NCI-H460 (cell line): ENCODE measurements at places on chromosomes 13 and 19. TPM values are rescaled to one million over a fixed set of nuclear protein-coding genes. Genes with fewer than 3 reads are reported as not detected.

The CPB2 gene
- not detected in 2 replicates for total RNA-seq

The NLRP9 gene
- not detected in 2 replicates for total RNA-seq

The GARIN5A gene
- 0.26 and 0.92 TPM in 2 replicates for total RNA-seq

The LRFN3 gene
- total RNA-seq, result 3.5 and 6.1 TPM in 2 replicates

The C19orf38 gene
- 0.50 TPM in 1 of 2 replicates, not detected in the other for total RNA-seq

The DZIP1 gene
- 0.87 and 1.3 TPM in 2 replicates for total RNA-seq

The CYP2S1 gene
- total RNA-seq, result 0.22 TPM in 1 of 2 replicates, not detected in the other

The FXYD5 gene
- 104 TPM in 2 replicates for total RNA-seq

The ZNF430 gene
- total RNA-seq, result 4.0 and 5.0 TPM in 2 replicates

The MBD3L2 gene
- total RNA-seq, result not detected in 2 replicates

The GPR4 gene
- total RNA-seq, result 0.09 and 0.57 TPM in 2 replicates

The VSTM2B gene
- total RNA-seq, result not detected in 2 replicates

The FOXO1 gene
- total RNA-seq, result 3.5 and 3.9 TPM in 2 replicates

The HPN gene
- total RNA-seq, result not detected in 2 replicates

The ZNF534 gene
- not detected in 2 replicates for total RNA-seq

The PDE4A gene
- total RNA-seq, result 2.1 and 2.2 TPM in 2 replicates

The SYT5 gene
- total RNA-seq, result 0.20 and 0.30 TPM in 2 replicates

The CYP4F8 gene
- not detected in 2 replicates for total RNA-seq

The SPTBN4 gene
- total RNA-seq, result 0.82 and 2.8 TPM in 2 replicates

The DACT3 gene
- not detected in 2 replicates for total RNA-seq

The MRI1 gene
- total RNA-seq, result 19.1 and 20.2 TPM in 2 replicates

The SLITRK6 gene
- total RNA-seq, result 0.32 and 0.94 TPM in 2 replicates

The VSTM1 gene
- not detected in 2 replicates for total RNA-seq

The ZNF439 gene
- not detected in 2 replicates for total RNA-seq
